ENCODE measurements at places on chromosomes 7 and 10.

DNA sequence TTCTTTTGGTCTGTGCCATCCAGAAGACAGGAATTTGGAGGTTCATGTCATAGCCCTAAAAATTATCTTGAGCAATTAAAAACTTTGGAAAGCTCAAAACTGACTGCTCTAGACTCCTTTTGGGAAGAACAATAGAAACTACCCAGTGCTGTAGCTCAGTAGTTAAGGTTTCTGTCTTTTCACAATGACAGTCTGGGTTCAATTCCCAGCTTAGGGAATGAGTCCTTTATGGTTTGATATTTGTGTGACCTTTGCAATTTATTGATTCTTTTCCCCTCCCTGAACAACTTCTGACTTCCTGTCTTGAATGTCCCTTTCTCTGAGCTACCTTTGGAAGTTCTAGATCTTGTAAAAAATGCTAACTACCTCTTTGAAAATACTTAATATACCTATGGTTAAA is 603.3 kb upstream of the IGFBP3 start:
- DNase-seq: no peak

DNA sequence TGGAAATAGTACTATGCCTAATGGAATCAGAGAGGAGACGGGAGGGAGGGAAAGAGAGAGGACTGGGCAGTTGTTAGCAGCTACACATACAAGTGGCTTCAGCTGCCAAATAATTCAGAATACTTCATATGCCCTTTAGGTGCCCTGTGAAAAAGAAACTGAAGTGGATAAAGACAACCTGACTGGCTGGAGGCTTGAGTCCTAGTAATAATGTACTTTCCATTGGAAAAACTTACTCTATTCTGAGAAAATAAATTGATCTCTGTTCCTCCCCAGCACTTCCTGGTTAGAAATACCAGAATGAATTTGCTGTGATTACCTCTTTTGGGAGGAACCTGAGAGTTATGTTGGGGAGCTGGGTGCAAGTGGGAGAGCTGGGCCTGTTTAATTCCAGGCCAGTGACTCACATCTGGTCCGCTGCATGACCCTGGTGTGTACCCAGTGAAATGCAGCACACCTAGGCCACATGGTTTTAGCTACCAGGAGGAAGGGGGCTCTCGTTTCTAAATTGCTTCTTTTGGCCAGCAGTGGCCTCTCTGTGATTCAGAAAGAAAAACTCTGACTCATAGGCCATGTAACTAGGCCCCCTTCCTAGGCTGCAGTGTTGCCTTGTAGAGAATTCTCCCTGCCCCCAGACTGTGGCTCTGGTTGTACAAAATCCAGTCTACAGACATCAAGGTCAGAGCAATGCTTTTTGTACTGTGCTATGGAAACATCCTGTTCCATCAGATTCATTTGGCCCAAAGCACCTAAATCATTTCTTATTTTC is 6.5 kb downstream of the AGFG2 start:
- no peak for DNase-seq

GRCh38 chr7:135768064-135768463 is 19.5 kb upstream of the FAM180A start:
- DNase-seq: no peak

DNA sequence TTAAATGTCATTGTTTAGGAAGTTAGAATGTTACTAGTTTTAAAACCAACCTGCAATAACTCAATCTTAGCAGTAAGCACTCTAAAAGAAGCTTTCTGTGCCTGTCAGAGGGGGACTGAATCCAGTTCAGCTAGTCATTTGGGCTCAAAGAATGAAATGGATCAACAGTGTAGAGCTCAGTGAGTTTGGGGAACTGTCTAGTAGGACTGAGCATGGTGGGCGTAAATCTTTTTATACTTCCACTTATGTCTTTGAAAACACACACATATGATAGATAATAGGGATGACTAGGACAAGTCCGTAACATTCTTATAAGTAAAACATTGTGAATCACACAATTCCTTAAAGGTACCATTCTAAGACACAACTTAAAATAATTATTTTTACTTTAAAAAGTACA is 11.5 kb downstream of the GSAP start:
- DNase-seq: no peak

GRCh38 chr10:72089618-72090017 is 1.3 kb upstream of the SPOCK2 start:
- no peak for DNase-seq

DNA sequence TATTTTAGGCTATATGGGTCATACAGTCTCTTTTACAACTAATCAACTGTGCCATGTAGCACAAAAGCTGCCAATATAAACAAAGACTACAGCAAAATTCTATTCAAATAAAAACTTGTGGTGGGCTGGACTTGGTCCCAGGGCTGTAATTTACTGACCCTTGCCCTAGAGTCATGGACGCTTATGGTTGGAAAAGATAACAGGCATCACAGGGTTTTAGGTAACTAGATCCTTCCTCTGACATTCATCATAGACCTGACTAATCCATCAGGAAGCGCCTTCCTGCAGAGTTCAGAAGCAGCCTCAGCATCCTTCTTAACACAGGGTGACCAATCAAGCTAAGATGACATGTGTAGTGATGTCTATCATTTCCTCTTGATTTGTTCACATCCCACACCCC is 40.2 kb upstream of the GPAM start:
- no peak for DNase-seq

GRCh38 chr10:106857213-106857612 is 307.3 kb downstream of the SORCS1 start:
- DNase-seq: no peak

GRCh38 chr7:155804897-155805825 is 7.1 kb downstream of the SHH start:
- DNase-seq: peak; percentile 65

DNA sequence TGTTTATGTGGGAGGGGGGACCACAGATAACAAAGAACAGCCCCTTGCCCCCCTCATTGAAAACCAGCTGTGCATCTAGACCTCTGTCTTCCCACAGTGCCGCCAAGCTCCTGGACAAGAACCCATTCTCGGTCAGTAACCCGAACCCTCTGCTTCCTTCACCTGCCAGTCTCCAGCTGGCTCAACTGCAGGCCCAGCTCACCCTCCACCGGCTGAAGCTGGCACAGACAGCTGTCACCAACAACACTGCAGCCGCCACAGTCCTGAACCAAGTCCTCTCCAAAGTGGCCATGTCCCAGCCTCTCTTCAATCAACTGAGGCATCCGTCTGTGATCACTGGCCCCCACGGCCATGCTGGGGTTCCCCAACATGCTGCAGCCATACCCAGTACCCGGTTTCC is 91.0 kb upstream of the PDCD4 start:
- DNase-seq: no peak

DNA sequence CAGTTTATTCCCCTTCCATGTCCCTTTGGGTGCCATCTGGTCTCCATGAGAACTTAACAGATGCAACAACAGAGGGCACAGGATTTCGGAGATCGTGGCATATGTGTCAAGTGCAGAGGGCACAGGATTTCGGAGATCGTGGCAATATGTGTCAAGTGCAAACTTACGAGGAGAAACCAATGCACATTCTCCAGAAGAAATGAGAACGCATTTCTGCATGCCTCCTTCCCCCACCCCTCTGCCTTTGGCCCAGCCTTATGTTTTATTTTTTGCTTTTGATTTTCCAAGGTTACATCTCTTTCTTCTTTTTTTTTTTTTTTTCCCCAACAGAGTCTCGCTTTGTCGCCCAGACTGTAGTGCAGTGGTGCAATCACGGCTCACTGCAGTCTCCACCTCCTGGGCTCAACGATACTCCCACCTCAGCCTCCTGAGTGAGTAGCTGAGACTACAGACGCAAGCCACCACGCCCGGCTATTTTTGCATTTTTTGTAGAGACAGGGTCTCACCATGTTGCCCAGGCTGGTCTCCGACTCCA is 586 bp upstream of the ANKRD26 start:
- DNase-seq: no peak

- DNase-seq: no peak
Measured at GRCh38 chr10:67657775-67658174, 38.2 kb downstream of the CTNNA3 start.

GRCh38 chr7:726084-726853 is at the start of gene DNAAF5:
DNAAF5 (plus strand) TSS chr7:726699; CDS start chr7:726721, 22 bp downstream.
- DNase-seq: peak; percentile 85

DNA sequence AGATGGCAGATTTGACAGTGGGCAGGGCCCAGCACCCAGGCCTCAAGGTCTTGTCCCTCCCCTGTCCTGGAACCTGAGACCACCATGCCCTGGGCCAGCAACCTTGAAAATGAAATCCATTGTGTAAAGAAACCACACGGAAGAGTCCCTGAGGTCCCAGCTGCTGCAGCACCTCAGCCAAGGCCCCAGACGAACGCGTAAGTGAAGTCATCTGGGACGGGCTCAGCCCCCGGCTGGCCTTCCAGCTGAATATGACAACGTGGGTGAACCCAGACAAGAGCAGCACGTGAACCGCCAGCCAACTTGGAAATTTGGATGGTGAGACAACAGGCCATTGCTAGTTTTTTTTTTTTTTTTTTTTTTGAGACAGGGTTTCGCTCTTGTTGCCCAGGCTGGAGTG is 70.3 kb downstream of the CYTH3 start:
- no peak for DNase-seq

DNA sequence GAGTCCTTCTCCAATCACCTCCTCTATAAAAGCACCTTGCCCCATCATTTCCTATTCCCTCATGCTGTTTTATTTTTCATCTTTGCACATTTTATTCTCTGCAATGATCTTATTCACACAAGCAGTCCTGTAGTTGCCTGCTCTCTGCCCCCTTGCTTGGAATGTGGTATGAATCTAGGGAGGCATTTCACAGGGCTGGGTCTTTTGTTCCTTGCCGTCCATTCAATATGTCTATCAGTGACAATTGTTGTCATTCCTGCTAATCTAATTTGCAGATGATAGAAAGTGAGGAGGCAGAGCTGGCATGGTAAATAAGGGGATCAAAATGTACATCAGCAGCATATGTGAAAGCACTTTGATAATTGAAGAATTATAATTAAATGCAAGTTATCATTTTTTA is 246.2 kb upstream of the C7orf33 start:
- no peak for DNase-seq

DNA sequence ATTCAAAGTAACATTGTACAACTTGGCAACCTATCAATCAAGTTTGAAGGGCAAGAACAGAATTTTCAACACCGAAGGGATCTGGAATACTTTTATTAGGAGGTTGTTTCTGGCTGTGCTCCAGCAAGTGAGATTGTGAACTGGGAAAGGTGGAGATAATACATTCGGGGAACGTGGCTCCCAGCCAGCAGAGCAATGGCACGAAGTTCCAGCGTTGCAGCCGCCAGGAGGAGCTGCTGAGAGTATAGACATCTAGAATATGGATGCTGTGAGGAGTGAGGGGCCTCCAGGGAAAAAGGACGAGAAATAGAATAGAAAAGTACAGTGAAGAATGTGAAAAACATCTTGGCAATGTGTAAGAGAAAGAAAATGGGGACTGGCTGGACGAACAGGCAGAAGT is 69.5 kb downstream of the TCERG1L start:
- no peak for DNase-seq

DNA sequence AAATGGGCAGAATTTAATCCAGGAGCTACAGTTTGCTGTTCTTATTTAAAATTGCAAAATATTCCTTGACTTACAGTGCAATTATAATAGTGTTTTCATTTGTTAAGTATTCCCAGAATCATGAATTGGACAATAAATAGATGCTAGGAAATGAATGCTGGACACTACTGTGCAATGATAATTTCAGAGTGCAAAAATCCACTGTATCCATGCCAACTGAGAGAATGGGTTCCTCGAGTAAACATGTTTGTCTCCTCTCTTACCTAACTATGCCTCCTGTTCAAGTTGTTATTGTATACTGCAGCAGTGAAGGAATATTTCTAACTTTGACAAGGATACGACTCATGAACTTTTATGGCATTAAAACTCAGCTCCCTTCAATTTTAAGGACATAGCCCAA is 1396.3 kb downstream of the GATA3 start:
- DNase-seq: no peak

GRCh38 chr10:94546901-94547185 is 1.3 kb downstream of the HELLS start:
- no peak for DNase-seq

GRCh38 chr10:59234816-59235429 is 58.5 kb downstream of the PHYHIPL start:
- DNase-seq: no peak

GRCh38 chr10:105682911-105683310 is 1041.8 kb downstream of the SORCS3 start:
- no peak for DNase-seq

DNA sequence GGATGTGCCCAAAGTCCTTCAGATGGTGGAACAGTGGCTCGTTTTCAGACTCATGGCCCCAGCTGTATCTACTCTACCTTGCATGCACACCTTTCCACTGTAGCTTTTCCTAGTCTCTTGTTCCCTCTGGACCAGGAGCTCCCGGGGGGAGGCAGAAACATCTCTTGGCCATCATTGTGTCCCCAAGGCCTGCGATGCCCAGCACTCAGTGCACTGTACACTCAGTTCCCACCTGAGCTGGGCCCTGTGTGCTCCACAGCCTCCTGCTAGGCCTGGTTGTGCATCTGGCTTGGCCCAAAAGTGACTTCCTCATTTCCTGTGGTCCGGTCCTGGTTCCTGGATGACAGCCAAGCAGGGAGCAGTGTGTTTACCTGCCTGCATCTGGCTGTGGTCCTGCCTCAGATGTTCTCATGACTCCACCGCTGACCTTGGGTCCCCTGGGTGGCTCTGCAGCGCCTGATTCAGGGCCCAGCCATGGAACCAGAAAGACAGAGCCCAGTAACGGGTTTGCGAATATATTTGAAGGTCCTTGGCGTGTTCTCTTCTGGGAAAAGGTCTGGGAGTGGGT is 9.9 kb upstream of the DOCK1 start:
- no peak for DNase-seq

DNA sequence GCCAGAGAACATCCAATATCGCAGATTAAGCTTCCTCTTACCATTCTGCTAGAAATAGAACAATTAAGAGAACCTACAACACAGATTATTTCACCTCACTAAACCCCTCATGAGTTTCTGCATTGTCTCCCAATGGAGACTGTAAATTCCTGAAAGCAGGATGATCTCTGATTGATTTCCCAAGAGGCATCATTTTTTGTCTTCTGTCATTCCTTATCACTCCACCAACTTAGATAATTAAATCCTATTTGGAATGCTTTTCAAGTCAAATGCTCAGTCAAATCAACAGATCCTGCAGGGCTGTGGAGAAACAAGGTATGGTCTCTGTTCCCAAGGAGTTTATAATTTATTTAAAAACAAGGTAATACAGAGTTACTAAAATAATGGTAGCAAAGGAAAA is 161.5 kb downstream of the MTERF1 start:
- DNase-seq: no peak

DNA sequence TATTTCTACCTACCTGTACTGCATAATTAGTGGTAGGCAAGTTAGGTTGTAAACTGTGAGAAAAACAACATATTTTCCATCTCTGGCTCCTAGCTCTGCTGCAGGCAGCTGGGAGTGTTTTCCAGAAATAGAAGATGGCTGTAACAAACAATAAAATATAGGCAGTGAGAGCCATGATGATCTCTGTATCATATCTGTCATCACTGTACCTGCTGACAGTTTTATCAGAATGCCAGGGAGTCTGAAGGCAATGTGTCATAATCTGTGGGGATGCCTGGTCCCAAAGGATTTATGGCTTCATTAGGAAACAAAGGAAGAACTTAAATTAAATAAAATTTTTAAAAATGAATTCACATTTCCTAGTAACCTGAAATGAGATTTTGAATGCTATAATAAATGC is 160.9 kb upstream of the SMIM30 start:
- no peak for DNase-seq
